Non-pigmented ciliary epithelial cell (primary cell): ENCODE measurements at places on chromosomes 4 and X.

DNA sequence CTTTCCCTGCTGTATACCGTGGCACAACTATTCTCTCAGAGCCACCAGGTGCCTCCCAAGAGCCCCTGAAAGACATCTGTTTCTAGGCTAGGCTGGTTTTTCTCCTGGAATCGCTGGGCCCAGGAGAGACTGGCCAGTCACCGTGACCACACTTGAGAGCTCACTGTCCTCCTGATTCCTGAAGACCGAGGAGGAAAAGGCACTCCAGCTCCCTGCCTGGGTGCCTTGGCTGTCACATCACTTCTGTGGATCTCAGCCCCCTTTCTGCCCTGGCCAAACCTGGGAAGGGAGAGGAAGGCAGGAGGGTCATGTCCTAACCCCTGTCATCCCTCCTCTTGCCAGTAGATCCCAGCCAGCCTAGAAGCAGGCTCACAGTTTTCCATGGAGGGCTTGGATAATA is 54.7 kb upstream of the LAS1L start:
- no peak for DNase-seq

GRCh38 chr4:94339779-94340178 is 2.9 kb downstream of the HPGDS start:
- no peak for DNase-seq

GRCh38 chr4:185437809-185438208 is 12.0 kb upstream of the UFSP2 start:
- DNase-seq = no peak

GRCh38 chr4:104649631-104650030 is 154.9 kb upstream of the CXXC4 start:
- no peak for DNase-seq

DNA sequence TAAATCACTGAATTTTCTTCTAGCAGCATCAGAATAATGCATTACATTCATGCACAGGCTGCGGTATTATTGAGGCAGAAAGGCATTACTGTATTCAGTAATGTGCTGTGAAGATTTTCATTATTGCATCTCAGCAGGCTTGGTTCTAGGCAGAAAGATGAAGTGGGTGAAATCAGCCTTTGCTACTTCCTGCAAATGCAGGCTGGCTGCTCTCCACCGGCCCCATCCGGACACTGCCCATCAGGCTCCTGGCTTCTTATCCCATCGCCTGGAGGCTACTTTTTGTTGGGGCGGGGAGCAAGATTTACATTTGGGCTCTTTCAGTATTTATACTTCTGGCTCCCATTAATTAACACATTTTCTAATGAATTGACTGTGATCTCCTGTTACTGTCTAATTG is 117.8 kb downstream of the FRAS1 start:
- no peak for DNase-seq

DNA sequence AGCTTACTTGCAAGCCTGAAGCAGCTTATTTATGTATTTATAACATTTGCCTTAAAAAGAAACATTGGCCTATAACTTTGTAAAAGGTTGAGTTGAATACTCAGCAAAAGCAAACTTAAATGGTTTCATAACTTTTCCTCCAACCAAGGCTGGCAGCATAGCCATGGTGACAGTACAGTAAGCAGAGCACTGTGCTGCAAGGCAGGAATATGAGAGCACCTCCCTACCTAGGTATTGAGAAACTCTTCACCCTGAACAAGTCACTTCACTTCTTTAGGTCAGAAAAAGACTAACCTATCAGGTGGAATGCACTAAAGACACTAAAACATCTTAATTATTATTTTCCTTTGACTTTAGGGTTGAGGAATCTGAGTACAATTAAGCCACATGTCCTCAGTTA is 63.9 kb upstream of the GYPA start:
- DNase-seq = no peak

- DNase-seq = no peak
These were observed 52.8 kb downstream of the PPEF2 start for GRCh38 chr4:75849461-75849860.

DNA sequence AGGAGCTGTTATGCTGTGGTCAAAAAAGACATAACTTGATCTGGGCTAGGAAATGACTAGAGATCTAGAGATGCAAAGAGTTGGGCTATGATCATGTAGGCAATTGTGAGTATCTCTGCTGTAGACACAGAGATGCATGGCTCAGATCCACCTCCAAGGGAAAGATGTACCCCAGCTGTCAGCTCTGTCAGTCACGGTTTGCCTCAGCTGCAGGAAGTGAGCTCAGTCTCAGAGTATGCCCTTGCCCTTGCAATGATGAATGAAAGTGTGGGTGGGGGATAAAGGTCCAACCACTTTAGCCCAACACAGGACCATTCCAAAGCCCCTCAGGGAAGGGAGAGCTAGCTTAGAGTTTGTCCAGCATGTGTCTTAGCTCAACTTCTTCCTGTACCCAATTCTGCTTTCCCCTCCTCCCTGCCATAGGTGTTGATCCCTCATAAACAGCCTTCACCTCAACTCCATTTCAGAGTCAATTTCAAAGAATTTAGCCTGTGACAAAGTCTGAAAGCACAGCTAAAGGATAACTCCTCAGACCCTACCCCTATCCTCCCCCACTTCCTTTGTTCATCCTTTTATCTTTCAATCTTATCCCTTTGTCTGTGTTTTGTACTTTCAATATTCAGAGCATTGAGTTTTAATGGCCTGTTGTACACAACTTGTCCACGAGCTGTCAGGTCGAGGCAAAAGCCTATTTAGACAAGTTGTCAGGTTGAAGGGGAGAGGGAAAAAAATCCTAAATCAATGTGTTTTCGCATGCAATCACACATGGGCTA is 90.6 kb downstream of the MID1IP1 start:
- DNase-seq = no peak

DNA sequence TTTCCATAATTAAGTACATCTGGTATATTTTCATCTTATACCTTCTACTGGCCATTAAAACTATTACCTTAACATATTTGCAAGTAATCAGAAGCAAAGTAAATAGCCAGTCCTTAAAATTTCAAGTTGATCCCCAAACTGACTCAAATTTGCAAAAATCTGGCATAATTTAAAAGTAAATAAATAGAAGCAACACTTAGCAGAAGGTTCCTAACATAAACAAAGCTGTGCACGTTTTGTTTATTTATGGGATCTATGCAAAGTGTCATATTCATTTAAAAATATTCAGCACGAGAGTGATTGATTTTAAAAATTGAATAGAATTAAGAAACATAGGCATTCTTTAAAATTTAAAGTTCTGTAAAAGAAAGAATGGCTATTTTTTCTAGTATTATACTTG is 9.8 kb upstream of the CXXC4 start:
- DNase-seq = no peak

DNA sequence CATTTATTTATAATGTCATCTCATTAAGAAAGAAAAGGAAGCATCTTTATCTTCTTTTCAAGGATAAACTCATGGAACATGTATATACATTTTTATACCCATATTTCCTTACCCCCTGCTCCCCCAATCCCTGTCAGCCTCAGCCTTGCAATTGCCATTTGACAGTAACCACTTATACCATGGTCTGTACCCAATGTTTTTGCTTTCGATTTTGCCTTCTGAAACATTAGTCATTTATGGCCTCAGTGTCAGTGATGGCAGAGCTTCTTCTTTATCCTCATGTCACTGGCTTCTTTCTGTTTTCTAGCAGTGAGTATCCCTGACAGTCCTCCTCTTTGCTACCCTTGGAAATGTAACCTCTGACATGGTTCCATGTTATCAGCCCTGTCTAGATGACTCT is 228.4 kb downstream of the SPRY1 start:
- no peak for DNase-seq

DNA sequence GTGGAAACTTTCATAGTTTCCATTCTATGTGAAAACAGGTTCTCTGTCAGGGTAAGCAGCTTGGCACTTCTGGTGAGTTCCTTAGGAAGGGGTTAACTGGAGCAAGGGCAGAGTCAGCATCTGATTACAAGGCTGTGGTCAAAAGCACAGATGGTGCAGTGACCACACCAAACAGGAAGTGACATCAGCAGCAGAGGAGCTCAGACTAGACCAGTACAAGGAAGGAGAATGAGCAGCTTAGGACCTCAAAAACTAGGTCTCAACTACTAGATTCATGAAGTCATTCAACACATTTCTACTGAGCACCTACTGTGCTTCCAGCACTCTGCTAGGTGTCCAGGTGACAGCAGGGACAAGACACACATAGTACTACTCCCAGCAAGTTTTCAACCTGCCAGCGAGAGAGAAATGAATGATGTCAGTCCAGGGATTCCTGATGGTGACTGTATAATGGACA is 130.2 kb downstream of the AMELX start:
- DNase-seq = no peak

- DNase-seq = no peak
These were observed 25.5 kb downstream of the SCD5 start for GRCh38 chr4:82773057-82773456.

DNA sequence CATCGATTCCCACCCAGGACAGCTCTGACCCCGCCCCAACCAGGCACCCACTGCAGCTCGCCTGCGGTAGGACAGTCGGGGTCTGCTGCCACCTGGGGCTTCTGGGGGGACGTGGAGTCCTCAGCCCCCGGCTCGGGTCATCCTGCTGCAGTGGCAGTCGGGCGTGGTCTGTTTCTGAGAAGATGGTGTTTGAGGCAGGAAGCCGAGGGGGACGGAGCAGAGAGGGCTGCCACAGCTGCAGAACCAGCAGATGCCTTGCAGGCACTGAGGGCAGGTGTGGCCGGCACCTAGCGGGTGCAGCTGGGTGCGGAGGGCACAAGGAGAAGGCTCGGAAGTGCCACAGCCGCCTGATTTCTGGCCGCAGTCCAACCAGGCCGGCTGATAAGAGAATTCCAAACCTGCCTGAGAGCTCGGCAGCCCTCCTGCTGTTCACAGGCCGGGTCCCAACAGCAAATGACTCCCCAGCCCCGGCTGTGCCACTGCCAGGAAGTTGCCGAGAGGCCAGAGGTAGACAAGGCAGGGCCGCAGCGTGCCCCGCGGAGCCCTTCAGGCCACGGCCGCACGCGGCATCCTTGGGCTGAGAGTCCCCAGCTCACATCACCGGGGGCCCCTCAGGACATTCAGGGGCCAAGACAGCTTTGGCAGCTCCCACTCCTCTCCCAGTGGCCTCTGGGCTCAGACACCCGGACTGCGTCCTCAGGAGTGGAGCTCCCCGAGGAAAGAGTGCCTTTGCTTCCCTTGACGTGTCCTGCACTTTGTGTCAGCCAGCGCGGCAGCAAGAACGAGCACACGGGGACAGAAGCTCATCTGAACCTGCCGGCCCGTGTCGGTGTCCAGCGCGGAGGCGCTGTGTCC is 9.4 kb upstream of the CPLX1 start:
- DNase-seq = no peak

DNA sequence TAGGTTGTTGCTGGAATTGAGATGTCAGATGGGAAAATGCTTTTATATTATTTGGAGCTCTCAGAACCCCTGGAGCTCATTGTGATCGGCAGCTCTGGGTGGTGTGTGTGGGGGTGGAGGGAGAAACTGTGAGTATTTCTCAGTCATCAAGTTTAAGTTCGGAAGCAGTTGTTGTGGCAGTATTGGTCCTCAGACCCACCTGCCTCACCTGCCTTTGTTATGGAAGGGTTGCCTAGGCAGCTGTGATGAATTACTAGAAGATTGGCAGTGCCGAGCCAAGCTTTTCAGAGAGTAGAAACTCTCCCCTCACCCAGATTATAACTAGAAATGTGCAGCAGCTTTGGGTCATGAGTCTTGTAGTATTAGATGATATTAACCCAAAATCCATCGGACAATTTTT is 9.5 kb downstream of the IGSF1 start:
- DNase-seq = no peak

DNA sequence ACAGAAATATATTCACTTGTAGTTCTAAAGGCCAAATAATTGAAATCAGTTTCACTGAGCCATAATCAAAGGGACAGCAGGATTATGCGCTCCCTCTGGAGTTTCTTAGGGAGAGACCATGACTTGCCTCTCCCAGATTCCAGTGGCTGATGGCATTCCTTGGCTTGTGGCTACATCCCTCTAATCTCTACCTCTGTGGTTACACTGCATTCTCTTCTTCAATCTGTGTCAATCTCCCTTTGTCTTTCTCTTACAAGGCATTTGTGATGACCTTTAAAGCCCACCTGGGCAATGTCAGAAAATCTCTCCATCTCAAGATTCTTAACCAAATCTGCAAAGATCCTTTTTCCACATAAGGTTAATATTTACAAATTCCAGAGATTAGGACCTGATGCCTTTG is 260.2 kb downstream of the UNC5C start:
- no peak for DNase-seq

DNA sequence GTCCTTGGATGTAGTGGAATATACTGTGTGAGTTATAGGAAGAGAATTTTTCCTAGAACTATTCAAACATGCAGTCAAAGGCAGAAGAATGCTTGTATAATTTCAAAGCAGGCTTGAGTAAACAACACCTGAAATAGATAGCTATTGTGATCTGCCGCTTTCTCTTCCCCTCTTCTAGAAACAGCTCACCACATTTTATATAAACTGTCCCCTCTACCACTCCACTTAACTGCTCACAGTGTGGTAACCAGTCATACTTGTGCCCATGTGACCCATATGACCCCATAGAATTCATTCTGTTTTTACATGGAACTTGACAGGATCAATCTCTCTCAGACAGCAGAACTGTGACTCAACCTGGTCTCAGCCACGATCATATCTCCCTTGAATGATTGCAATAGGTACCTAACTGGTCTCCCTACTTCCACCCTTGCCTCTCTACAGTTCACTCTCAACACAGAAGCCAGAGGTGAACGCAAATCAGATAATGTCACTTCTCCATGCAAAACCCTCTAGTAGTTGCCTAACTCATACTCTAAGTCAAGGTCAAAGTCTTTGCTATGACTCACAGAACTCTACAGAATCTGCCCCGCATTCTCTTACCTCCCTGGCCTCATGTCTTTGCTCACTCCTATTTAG is 85.6 kb upstream of the EFHC2 start:
- DNase-seq = no peak

DNA sequence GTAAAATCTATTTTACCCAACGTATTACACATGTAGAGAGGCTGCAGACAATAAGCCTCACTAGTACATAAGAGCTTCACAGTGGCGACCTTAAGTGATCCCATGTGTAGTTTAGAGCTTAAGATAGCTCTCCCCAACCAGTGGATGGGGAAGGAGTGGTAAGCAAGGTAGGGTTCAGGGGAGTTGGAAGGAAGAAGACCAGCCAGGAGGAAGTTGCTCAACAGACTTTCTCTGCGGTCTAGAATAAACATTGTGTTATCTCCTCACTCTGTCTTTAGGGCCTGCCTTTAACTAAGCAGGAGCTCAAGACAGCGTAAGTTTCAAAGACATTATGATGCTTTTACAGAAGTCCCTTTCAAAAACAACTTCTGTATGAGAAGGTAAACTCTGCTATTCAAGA is 16.8 kb downstream of the MEPE start:
- no peak for DNase-seq

- DNase-seq = no peak
These were observed 104.9 kb downstream of the TTC29 start for GRCh38 chr4:146840731-146841130.

DNA sequence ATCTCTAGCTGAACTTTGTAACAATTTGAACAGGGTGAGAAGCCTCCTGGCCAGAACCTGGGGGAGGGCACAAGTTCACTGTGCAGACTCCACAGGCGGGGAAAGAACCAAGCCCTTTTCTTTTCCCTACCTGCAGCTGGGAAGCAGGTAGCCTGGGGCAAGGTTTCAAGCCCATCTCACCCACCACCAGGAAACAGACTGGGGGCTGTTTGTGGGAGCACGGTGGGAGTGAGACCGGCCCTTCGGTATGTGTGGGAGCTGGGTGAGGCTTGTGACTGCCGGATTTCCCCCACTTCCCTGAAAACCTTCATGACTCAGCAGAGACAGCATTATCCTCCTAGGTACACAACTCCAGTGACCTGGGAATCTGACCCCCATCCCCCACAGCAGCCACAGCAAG is 211.7 kb downstream of the ZNF674 start:
- DNase-seq = no peak
